ENCODE measurements at places on chromosomes 11 and 22. TPM values are rescaled to one million over a fixed set of nuclear protein-coding genes. Genes with fewer than 3 reads are reported as not detected.

The ALDH3B1 gene
- 18.6 TPM for total RNA-seq

The CNGA4 gene
- 0.19 TPM for total RNA-seq

The PHOX2A gene
- total RNA-seq = not detected

The CALCA gene
- not detected for total RNA-seq

The TUBA8 gene
- total RNA-seq = 0.58 TPM

The CBLIF gene
- total RNA-seq = not detected

The ISX gene
- total RNA-seq = not detected

The LRRC74B gene
- total RNA-seq = not detected

The TPBGL gene
- total RNA-seq = 0.28 TPM

The ZP1 gene
- total RNA-seq = 4.2 TPM

The HPX gene
- 0.38 TPM for total RNA-seq

The SULT4A1 gene
- under 0.01 TPM for total RNA-seq

The TBX10 gene
- total RNA-seq = not detected

The RIMBP3C gene
- 0.38 TPM for total RNA-seq

The STIM1 gene
- 40.3 TPM for total RNA-seq
